ENCODE measurements at places on chromosomes 12 and 14.
A peak's percentile ranks its signal among the peaks of the same experiment; 100 is the strongest.

GRCh38 chr12:1927051-1927680 is 8.7 kb upstream of the CACNA2D4 start:
- DNase-seq, result no peak

DNA sequence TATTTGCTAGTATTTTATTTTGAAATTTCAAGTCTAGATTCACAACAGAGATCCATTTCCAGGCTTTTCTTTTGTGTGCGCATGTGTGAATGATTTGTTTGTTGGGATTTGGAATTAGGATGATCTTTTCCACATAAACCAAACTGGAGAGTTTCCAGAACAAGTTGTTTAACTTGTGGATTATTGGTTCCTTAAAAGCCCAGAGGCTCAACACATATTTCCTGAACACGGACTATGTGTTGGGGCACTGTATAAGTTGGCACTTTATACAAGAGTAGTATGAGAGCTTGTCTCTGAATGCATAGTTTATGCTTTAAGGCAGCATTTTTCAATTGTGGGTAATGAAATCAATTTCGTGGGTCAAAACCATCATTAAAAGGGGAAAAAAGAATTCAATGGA is 67.3 kb upstream of the FUT8 start:
- DNase-seq, result no peak

- no peak for DNase-seq
These were observed 23.0 kb downstream of the NCOR2 start for GRCh38 chr12:124544311-124544970.

DNA sequence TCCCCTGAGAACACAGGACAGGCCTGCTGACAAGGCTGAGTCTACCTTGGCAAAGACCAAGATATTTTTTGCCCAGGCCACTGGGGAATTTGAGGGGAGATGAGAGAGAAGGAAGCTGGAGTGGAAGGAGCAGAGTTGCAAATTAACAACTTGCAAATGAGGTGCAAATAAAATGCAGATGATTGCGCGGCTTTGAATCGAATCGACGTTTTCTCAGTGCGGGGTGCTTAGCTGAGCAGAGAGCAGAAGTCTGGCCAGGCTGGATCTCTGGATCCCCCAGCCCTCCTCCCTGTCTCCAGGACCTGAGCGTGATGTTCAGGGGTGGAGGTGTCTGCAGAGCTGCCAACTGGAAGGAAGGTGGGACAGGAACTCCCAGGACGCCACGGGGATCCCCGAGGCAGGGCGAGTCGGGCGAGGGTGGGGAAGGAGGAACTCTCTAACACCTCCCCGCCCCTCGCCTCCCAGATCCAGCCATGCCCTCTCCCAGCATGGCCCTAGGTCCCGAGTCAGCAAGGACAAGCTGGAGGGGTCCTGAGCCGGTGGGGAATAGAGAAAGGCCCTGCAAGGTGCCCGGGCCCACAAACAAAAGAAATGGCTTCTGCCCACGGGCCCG is 527 bp upstream of the CARMIL3 start:
- DNase-seq, result no peak

DNA sequence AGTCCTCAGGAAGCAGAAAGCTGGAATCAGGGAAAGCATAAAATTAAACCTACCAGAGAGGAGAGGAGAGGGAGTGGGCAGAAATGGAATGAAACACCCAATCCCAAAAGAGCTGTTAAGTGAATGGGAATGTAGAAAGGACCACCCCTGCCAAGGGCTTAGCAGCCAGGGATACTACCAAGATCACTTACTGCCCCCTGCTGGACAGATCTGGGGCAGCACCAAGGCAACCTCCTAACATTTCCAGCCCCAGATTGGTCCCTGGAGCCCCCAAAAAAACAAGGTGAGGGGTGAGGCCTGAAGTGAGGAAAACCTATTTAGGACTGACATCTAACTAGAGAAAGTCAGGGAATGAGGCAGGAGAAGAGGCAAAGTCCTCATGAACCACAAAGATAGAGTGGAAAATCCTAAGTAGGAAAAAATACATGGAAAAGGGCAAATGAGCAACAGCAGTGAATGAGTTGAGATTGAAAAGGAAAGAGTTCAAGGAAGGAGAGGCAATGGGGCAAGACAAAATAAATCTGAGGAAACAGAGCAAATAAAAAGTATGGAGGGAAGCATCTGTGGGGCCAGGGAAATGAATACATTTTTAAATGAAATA is 11.2 kb upstream of the FKBP11 start:
- DNase-seq, result peak; percentile 56

- no peak for DNase-seq
These were observed 57.9 kb upstream of the DCN start for GRCh38 chr12:91240386-91241095.

DNA sequence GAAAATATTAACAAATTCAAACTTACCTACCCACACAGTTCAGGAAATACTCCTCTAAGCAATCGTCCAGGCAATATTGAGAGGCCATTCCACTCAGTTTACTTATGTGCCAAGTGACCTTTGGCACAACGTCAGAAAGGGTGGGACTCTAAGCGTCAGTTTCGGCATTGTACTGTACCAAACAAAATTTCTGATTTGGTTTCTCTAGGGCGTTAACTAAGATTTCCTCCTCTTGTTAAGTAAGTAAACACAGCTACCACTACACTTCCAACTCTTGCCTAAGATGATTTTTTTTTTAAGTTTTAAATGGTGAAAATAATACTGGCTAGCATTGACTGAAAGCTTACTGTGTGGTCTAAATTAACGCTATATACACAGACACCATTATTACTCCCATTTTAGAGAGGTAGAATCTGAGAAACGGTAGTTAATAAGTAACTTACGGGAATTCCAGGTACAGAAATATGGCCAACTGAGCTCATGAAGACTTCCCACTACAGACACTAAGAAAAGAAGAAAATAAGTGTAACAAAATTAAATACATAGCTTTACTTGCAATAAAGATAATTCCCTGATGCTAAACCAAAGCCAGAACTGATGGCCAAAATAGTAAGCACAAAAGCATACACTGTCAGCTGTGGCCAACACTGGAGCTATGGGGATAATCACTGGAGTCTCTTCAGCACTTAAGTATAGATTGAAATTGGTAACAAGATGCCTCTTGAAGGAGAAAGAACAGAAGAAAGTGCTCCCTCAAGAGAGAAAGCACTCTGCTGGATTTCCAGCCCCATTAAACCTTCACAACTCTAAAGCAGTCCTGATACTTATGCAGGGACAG is 76.1 kb downstream of the EPS8 start:
- no peak for DNase-seq

GRCh38 chr14:50801706-50802105 is 29.3 kb downstream of the NIN start:
- no peak for DNase-seq

DNA sequence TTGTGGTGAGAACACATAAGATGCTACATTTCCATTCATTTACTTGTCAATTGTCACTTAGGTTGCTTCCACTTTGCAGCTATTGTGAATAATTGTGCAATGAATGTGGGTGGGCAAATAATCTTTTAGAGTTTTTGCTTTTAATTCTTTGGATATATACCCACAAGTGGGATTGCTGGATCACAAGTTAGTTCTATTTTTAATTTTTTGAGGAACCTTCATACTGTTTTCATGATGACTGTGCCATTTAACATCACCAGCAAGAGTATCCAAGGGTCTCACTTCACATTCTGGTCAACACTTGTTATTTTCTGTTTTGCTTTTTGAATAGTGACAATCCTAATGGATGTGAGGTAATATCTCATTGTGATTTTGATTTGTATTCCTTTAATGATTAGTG is 10.5 kb downstream of the CLEC6A start:
- DNase-seq, result no peak

DNA sequence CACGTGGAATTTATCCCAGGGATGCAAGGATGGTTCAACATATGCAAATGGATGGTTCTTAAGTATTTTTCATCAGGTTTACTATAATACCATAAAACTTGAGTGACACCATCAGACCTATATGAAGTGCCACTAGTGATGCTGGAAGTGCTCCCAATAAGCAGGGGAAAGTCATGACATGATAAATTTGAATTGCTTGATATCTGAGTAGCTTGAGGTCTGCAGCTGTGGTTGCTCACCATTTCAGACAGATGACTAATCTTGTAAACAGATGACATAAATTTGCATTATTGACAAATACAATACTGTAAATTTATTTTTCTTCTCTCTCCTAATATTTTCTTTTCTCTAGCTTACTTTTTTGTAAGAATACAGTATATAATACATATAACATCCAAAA is 13.7 kb upstream of the PRPF39 start:
- DNase-seq, result no peak

DNA sequence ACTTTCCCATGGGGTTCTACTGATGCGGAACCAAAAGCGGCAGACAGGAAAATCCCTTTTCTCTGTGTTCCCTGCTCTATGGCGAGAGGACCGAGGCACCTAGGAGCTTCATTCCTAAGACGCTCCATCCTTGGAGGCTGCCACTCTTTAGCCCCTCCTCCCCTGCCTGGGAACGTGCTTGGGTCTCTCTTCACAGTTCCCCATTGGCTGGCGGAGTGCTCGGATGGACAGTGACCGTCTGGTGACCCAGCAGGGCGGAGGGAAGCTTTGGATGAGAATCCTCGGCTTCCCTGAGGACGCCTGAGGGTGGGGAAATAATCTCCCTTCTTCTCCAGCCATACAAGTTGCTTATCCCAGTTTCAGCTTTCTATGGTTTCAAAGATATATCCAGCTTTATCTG is 37.3 kb downstream of the KCNA5 start:
- DNase-seq, result no peak

DNA sequence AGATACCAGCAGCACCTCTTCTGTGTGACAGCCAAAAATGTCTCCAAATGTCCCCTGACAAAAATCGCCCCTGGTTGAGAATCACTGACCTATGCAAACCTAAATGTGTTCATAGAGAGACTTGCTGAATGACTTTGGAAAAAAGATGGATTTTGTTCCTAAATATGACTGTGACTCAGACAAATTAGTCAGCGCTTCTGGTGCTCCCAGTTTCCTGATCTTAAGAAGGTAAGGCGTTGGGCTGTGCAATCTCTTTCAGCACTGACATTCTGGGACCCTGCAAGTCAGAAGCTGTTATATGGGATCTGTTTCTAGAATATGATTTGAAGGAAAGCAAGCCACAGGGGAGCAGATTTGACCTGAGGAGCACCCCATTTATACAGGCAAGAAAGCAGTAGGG is 90.6 kb upstream of the PWP1 start:
- DNase-seq, result no peak

DNA sequence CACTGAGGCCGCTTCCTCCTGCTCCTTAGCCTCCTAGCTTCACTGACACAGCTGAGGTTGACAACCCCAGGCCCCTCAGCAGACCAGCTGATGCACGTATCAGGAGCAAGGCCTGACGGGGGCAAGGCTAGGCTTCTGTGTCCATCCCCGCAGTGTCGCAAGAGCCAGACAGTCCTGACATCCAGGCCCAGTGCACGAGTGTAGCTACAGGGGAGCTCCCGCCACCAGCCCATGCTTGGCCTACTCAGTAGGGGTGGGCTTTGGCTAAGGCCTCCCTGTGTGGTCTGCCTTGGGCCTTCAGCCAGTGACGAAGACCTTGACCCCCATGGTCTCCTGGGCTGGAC is 179.1 kb downstream of the DPF3 start:
- DNase-seq, result no peak

DNA sequence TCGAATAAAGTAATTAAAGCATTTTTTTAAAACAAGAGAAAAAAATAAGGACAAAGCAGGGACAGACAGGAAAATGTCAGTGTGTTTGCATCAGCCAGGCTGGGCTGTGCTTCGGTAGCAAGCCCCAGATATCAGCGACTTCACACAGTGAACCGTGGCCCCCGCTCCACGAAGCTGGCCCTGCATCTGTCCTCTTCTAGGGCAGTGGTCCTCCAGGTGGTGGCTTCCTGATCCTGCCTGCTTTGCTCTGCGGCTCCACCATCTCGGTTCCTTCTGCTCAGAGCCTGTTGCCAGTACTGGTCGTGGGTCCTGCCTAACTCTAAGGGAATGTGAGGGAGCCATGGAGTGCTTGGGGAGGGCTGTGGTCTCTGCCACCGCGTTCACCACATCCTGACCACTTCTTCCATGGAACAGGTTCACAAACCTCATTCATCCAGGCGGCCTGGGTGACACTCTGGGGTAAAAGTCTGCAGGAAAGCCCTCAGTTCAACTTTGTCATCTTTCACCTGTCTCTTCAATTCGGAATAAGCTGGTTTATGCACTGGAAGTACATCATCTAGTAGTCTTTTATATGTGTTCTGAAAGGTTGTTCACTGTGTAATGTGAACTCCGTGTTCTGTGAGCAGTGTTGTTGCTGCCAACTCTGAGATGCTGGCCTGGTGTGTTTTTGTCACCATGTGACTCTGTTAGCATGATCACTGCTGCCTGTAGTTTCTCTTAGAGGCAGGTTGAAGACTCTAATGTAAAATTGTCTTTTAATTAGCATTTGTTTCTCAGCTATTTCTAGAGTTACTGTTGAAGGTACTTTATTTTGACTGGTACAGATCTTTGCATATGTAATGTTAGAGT is 47.9 kb downstream of the ANKRD9 start:
- DNase-seq, result no peak

DNA sequence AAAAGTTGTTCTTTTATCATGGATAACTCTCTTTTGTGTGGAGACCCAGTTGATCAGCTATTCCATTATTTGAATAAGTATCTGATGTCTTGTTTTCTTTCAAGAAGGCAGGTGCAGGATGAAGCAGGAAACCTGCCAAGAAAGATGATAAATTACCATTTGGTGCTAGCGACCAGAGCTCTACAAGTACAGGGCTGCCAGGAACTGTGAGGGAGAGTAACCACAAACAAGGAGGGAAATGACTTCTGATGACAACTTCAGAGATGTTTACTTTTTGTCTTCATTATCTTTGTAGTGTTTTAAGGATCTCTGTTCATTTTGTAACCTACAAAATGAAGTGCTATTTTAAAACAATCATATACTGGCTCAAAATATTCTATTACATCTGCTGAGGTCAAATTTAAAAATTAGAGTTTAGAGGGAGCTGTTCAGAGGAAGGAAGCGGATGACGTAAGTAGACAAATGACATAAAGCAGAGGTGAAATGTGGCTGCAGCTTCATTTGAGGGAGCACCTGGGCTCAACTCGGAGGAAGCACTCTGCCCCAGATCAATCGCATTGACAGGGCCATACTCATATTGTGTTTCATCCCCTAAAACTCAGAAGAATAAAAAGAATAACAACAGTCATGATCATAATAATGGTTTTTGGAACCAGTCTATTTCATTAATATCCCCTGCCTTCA is 226.8 kb downstream of the C12orf42 start:
- no peak for DNase-seq

DNA sequence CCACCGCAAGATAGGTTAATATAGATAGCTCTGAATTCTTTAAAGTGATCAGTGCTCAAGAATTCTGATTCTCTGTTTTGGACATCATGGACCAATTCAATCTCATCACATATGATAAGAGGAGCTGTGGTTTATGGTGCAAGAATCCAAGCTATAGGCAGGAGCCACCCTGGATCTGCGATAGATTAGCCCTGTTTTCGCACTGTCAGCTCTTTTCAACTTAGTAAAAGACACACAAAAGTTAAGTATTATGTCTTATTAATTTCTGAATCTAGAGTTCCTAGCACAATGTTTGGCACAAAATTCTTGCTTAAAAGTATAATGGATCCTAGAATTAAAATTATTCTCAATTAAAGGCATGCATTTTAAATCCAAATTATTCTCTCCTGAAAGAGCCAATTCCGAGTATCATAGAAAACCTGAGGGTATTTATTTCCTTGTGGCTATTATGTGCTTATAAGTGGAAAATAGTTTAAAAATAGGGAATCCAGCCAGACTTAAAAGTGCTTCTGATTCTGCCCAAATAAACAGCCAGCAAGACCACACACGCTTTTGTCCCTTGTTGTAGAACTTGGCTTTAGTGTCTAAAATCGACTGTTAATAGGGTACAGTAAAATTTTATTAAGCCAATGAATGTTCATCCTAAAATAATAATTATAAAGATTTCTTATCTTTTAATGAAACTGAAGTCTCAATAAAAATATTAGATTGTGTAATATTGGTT is 184.9 kb upstream of the FLRT2 start:
- DNase-seq, result no peak

Data from nucleus accumbens (tissue), 56 donors.